HepG2 (cell line): ENCODE measurements at places on chromosomes 12 and 14. TPM values are rescaled to one million over a fixed set of nuclear protein-coding genes. Genes with fewer than 3 reads are reported as not detected.

Gene PNP
- polyA plus RNA-seq: 40.2 and 45.4 TPM in 2 replicates

Gene ADAM21
- 0.03 and 0.07 TPM in 2 replicates for polyA plus RNA-seq

Gene ARMH4
- 0.04 and 0.18 TPM in 2 replicates for polyA plus RNA-seq

Gene INHBC
- 12.7 and 13.8 TPM in 2 replicates for polyA plus RNA-seq

Gene SLC25A47
- 1.7 and 7.6 TPM in 2 replicates for polyA plus RNA-seq

Gene ZBTB42
- polyA plus RNA-seq: 2.8 and 4.0 TPM in 2 replicates

Gene FSCB
- polyA plus RNA-seq: not detected in 2 replicates
